Activated CD8-positive, alpha-beta memory T cell treated with anti-CD3 and anti-CD28 coated beads for 4 hours (primary cell): ENCODE measurements at places on chromosomes 4 and X.
A peak's percentile ranks its signal among the peaks of the same experiment; 100 is the strongest.

- DNase-seq = no peak
Observed at GRCh38 chr4:1502976-1503375, 96.7 kb upstream of the NKX1-1 start.

DNA sequence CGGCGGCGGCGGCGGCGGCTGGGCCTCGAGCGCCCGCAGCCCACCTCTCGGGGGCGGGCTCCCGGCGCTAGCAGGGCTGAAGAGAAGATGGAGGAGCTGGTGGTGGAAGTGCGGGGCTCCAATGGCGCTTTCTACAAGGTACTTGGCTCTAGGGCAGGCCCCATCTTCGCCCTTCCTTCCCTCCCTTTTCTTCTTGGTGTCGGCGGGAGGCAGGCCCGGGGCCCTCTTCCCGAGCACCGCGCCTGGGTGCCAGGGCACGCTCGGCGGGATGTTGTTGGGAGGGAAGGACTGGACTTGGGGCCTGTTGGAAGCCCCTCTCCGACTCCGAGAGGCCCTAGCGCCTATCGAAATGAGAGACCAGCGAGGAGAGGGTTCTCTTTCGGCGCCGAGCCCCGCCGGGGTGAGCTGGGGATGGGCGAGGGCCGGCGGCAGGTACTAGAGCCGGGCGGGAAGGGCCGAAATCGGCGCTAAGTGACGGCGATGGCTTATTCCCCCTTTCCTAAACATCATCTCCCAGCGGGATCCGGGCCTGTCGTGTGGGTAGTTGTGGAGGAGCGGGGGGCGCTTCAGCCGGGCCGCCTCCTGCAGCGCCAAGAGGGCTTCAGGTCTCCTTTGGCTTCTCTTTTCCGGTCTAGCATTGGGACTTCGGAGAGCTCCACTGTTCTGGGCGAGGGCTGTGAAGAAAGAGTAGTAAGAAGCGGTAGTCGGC, 528 bp downstream of the FMR1 start:
- no peak for DNase-seq

- DNase-seq = no peak
Observed at GRCh38 chr4:113555868-113556267, 205.7 kb downstream of the CAMK2D start.

DNA sequence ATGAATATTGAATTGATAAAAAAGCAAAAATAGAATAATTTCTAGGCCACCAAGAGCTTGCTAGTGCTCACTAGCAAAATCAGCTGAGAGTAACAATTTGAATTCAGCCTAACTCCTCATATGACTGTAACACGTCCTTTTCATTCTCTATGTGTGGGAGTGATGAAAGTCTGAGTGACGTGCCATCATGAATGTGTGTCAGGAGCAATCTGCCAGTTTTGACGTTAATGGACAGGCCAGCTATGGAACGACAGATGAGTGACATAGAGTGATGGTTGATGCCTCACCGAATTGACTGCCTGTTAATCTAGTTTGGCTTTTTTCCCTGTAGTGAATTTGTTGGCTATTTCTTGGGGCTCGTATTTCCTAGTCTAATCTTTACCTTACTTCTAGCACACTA, 200.7 kb downstream of the TLL1 start:
- DNase-seq = no peak

DNA sequence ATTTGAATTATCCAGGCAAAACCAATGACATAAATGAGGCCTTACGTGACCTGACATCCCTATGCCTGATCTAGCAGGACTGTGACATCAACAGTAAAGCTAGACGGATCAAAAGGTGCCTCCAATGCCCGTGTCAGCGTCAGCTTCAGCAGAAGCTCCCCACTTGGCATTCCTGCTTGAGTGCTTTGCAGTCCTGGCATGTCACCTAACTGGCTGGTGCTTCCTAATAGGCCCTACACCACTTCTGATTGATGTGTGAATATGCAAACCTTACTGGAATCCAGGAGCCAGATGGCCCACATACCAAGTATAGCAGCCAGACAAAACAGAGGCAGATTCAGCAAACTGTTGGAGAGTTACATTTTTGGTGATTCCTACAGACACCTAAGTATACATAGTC, 224.2 kb downstream of the DMD start:
- DNase-seq = no peak

DNA sequence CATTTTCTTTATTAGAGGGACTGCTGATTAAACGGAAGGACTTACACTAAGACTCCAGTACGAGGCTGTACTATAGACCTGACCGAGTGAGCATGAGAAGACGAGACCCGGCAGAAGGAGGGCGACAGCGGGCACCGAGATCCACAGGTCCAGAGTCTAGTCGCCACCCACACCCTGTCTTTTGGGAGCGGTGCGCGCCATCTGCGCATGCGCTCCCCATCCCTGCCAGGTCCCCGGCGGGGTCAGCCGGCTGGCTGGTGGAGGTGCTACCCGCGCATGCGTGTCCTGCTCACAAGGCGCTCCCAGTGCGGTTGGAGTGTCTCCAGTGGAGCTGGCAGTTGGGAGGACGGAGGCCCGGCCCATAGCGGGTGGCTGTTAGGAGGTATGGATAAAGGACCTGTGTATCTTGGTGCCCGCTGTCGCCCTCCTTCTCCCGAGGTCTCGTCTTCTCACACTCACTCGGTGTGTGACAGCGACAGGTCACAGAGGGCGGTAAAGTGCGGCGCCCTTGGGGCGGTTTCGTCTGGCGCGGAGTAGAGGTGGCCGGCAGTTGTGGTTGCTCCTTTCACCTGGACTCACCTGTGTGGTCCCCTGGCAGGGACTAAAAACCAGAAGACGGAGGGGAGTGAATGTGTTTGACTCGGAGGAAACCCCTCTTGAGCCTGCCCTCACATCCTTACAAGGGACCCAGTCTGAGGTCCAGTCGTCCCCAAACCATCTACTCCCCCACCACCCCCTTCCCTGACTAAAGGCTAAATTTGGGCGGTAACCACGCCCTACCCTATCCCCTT, 7.6 kb upstream of the HSD17B10 start:
- peak; percentile 50 for DNase-seq

GRCh38 chr4:152188801-152189200, 347.1 kb downstream of the FBXW7 start:
- no peak for DNase-seq

DNA sequence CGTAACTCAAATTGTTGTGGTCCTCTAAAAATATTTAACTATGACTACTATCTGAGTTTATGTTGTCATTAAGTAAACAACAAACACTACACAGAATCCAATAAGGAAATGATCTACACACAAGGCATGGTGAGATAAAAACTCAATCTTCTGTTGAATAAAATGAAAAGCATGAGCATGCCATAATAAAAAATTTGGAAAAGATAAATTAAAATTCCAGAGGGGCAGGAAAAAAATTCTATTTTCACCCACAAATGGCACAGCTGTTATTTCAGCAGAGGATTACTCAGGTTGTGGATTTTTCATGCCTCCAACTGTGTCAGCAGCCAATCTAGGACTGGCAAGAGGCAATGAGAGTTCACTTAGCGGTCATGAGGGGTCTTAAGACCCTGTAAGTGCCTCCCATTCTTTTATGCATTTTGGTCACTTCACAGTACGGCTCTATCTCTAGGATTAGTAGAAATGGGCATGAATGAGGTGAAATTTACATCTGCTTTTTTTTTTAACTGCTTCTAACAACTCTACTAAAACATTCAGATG, 639.8 kb upstream of the DIPK2B start:
- DNase-seq = no peak

- DNase-seq = no peak
Observed at GRCh38 chr4:87118826-87119225, 101.6 kb downstream of the KLHL8 start.

DNA sequence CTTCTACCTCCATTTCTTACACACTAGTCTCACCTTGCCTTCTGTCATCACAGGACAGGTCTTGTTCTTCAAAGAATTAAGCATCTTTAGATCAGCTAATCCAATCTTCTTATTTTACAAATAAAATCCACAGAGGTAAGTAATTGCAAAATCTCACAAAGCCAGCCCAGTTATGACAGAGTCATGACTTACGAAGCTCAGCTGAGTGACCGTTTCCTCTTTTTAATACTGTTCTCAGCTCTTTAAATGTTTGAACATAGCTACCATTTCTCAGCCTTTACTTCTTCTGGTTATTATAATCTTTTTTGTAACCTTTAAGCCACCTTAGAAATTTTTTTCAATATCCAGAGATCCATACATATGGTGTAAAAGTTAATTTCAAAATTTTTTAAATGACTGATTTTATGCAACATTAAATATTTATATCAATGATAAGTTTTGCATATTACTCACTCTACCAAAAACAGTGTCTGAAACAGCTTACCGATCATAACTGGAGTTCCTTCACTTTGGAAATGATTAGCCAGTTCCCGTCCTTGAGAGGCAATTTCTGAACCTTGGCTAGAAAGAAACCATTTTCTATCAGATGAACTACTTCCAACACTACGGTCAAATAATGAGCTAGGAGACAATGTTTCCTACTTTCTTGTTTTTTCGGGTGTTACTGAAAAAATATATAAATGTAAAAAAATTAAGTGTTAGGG, 8.8 kb downstream of the ANKRD37 start:
- DNase-seq = no peak

- no peak for DNase-seq
Observed at GRCh38 chr4:30763321-30763727, 43.2 kb downstream of the PCDH7 start.

DNA sequence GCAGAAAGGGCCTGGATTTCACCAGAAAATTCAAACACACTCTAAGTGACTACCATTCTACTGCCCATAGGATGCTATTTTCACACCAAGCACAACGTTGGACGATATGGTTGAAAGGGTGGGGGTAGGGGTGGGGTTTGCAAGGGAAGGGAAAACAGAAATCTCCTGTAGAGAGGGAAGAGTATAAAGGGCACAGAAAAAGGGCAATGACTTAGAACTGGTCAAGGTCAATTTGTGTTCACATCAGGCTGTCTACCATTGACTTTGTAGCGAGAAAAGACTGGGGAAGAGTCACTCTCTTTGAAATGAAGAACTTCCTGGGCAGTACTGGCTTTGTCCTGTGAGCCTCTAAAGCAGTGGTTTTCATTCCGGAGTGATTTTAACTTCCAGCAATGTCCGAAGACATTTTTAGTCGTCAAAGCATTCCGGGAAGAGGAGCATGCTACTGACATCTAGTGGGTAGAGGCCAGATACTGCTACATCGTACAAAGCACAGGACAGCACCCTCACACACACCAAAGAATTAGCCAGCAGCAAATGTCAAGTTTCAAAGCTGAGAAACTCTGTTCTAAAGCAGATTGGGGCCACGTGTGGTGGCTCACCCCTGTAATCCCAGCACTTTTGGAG, 48.4 kb upstream of the SLC7A3 start:
- DNase-seq = no peak

- no peak for DNase-seq
Observed at GRCh38 chrX:23662853-23663252, 4.4 kb upstream of the PRDX4 start.

- DNase-seq = no peak
Observed at GRCh38 chrX:100606753-100607152, 22.0 kb downstream of the TNMD start.
